ENCODE measurements at places on chromosomes 16 and 17. TPM values are rescaled to one million over a fixed set of nuclear protein-coding genes. Genes with fewer than 3 reads are reported as not detected.

The AOC3 gene
- not detected for total RNA-seq

The RAB11FIP4 gene
- total RNA-seq, result 2.5 TPM

The CLEC19A gene
- not detected for total RNA-seq

The NMRAL1 gene
- 14.5 TPM for total RNA-seq

The KRT10 gene
- total RNA-seq, result 29.7 TPM

The KRTAP2-1 gene
- total RNA-seq, result not detected

The RASD1 gene
- 0.28 TPM for total RNA-seq

The BLTP2 gene
- 58.8 TPM for total RNA-seq

DNA sequence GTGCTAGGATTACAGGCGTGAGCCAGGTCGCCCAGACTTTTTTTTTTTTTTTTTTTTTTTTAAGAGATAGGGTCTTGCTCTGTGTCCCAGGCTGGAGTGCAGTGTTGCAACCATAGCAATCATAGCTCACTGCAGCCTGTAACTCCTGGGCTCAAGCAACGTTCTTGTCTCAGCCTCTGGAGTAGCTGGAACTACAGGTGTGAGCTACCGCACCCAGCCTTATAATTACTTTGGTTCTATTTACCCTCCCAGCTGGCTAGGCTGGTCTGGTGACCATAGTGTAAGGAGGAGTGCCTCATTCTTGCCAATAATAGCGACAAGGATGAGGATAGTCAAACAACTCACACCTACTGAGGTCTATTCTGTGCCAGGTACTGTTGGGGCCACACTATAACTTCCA, 39.6 kb upstream of the USP7 start:
- H3K27ac ChIP-seq, result no peak overlapping the region
- no peak for DNase-seq
- no peaks in the 10 kb centered on the region for H3K36me3 ChIP-seq
- no peaks in the 10 kb centered on the region for H3K27me3 ChIP-seq
- H3K4me3 ChIP-seq, result no peak overlapping the region

DNA sequence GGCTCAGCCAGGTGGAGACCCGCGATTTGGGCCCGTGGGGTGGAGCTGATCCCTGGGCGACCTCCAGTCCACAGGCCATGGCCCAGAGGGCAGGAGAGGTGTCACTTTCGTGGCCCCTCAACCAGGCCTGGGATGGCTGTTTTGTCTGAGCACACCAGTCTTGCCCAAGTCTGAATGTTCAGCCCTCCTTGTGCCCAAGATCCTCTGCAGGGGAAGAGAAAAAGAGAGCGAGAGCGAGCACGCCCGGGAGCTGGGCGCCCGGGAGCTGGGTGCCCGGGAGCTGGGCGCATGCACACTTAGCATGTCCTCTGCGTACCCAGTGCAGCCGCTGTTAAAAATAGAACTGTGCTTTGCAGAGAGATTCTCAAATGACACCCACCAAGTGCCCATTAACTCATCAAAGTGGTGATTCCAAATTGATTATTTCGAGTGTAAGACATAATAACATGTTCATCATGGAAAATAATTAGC, 403.3 kb upstream of the TNRC6C start:
- no peak overlapping the region for H3K4me3 ChIP-seq
- H3K36me3 ChIP-seq, result no peaks in the 10 kb centered on the region
- no peaks in the 10 kb centered on the region for H3K4me1 ChIP-seq
- no peak overlapping the region for H3K27ac ChIP-seq
- no peak for DNase-seq

GRCh38 chr17:49707608-49708514, at the start of gene SLC35B1:
TSS of gene SLC35B1 (minus strand) at chr17:49707964. CDS start at chr17:49707833, 131 bp downstream.
- H3K27me3 ChIP-seq, result no peaks in the 10 kb centered on the region
- peak within 1 kb of the TSS; percentile 97 for H3K27ac ChIP-seq
- peak within 1 kb of the TSS; percentile 73 for H3K4me3 ChIP-seq
- peaks cover 32% of the 10 kb centered on the region for H3K36me3 ChIP-seq
- DNase-seq, result peak; percentile 100

GRCh38 chr17:1179818-1180742, at the start of gene ABR:
TSS of gene ABR (minus strand) at chr17:1179981. CDS start at chr17:1179727, 254 bp downstream.
- no peak for DNase-seq
- no peak within 1 kb of the TSS for H3K27ac ChIP-seq
- H3K36me3 ChIP-seq, result no peaks in the 10 kb centered on the region

DNA sequence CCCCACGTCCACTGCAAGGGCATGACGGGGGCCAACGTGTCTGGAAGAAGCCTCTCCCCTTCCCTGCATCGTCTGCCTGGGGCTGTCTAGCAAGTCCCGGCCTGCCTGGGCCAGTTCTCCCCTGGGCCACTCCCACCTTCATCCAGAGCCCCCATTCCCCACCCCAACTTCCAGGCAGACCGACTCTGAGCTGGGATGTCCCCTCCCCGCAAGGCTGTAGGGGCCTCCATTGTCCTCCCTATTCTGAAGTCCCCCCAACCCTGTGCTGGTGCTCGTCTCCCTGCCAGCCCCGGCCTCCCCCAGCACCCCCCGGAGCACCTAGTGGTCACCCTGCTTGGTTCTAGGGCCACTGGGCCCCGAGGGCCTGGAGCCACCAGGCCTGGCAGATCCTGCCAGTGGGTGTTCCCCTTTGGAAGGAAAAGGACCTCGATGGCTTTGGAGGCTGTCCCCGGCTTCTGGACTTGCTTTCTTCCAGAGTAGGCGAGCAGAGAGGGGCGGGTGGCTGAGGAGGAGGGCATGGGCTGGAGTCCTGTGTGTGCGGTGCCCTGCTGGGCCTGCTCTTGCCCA, 4.8 kb downstream of the GLIS2 start:
- no peak overlapping the region for H3K4me3 ChIP-seq
- DNase-seq, result no peak
- peaks cover 6% of the 10 kb centered on the region for H3K36me3 ChIP-seq
- peaks cover 24% of the 10 kb centered on the region for H3K4me1 ChIP-seq
- no peak overlapping the region for H3K27ac ChIP-seq

- H3K4me1 ChIP-seq, result no peaks in the 10 kb centered on the region
- no peak within 1 kb of the TSS for H3K27ac ChIP-seq
- H3K27me3 ChIP-seq, result peaks cover 51% of the 10 kb centered on the region
- H3K4me3 ChIP-seq, result no peak within 1 kb of the TSS
These were observed at the start of gene C16orf89 for GRCh38 chr16:5065813-5066212. TSS of gene C16orf89 (minus strand) at chr16:5065956. CDS start at chr16:5065908, 48 bp downstream.

GRCh38 chr17:79565606-79566250, 45.1 kb downstream of the RBFOX3 start:
- peaks cover 88% of the 10 kb centered on the region for H3K27me3 ChIP-seq
- H3K36me3 ChIP-seq, result no peaks in the 10 kb centered on the region
- no peaks in the 10 kb centered on the region for H3K4me1 ChIP-seq
- no peak overlapping the region for H3K27ac ChIP-seq
- no peak for DNase-seq

DNA sequence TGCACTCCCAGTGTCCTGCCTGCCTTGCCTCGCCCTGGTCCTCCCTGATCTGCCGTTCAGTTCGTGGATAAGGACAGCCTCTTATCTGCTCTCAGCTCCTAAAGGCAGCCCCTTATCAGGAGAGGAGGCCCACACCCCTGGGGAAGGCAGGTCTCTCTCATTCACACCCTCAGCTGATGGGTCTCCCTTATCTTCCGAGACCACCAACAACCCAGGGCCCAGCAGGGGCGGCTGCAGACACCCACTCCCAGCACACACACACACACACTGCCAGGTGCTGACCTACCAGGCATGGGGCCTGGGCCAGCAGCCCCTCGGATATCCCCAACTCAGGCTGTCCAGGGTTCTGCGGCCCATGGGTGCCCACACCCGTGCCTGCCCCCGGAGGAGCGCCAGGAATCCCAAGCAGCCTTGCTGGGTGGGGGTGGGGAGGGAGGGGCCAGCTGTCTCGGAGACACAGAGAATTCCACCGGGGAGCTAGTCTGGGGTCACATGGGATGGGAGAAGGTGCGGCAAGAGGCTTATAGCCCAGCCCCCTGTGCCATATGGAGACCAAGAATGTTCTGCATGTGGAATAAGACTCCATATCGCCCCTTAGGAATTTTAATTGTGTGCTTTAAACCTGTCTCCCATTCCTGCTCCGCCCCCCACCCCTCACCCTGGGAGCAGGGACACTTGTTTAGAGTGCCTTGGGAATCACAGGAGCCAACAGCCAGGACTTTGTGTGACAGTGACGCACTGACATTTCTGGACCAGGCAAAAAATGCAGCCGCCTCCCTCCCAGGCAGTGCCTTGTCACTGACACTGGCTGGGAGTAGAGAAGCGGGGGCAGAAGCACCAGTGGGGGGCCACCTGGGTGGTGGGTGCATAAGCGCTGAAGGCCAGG, 41.9 kb upstream of the EMP2 start:
- H3K27me3 ChIP-seq, result no peaks in the 10 kb centered on the region
- H3K4me3 ChIP-seq, result no peak overlapping the region
- no peak for DNase-seq
- no peaks in the 10 kb centered on the region for H3K4me1 ChIP-seq
- no peak overlapping the region for H3K27ac ChIP-seq

DNA sequence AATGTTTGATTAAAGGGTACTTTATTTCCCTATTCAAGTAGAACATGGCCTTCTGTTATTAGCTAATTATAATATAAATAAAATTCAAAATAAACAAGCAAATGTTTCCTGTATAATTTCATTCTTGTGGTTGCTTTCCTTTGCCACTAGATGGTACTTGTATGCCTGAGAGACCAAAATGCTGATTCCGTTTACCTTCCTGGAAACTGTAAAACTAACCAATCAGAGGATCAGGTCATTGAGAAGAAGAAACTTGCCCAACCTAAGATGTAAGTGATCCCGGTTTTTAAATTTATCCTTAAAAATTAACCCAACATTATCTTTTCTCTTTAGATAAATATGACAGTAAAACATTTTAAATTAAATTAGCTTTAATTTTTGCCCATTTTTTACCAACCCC, 8.1 kb upstream of the ABCA5 start:
- DNase-seq, result no peak
- H3K4me1 ChIP-seq, result no peaks in the 10 kb centered on the region
- H3K4me3 ChIP-seq, result no peak overlapping the region
- H3K27ac ChIP-seq, result no peak overlapping the region

DNA sequence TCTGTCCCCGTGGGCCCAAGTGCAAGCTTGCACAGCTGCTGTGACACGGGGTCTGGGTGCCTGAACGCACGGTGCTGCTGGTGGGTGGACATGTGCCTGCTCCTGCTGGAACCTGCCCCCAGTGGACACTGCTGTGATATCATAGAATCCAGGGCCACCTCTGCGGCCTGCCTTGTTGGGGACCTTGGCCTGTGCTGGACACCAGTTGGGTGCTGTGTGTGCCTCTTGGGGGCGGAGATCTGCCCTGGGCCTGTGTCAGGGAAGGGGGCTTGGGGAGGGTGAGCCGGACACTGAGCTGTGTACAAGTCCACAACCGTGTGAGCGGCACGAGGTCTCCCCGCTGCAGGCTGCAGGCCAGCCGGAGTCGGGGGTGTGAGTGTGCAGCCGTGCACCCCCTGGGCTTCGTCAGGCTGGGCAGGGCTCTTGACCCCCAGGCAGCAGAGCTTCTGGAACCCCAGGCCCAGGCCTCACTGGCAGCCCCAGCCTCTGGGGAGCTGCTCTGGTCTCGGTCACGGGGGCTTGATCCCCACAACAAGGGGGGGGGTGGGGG, 33.3 kb downstream of the GSE1 start:
- H3K27ac ChIP-seq, result no peak overlapping the region
- H3K27me3 ChIP-seq, result no peaks in the 10 kb centered on the region
- peaks cover 6% of the 10 kb centered on the region for H3K36me3 ChIP-seq
- no peak for DNase-seq
- no peak overlapping the region for H3K4me3 ChIP-seq
- H3K4me1 ChIP-seq, result no peaks in the 10 kb centered on the region

DNA sequence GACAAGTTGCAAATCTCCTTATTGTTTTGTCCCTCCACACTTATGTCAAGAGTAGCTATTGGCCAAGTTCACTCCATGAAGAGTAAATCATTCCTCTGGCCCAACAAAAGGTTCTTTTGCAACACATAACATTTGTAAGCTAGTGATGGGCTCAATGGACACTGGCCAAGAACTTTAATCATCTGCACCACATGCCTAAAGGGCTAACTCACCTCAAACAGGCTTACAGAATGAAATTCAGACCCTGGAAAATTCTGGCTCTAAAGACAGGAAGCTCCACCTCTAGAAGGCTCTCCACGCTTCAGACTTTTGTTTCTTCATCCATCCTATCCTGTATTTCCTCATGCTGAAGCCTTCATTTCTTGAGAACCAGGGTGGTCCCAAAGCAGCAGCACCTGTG, 10.9 kb upstream of the ANKFN1 start:
- DNase-seq, result no peak
- no peaks in the 10 kb centered on the region for H3K27me3 ChIP-seq
- H3K27ac ChIP-seq, result no peak overlapping the region
- H3K4me3 ChIP-seq, result no peak overlapping the region
- H3K36me3 ChIP-seq, result no peaks in the 10 kb centered on the region

GRCh38 chr16:81457326-81458133, 12.9 kb downstream of the CMIP start:
- peaks cover 18% of the 10 kb centered on the region for H3K36me3 ChIP-seq
- peaks cover 41% of the 10 kb centered on the region for H3K4me1 ChIP-seq
- H3K27me3 ChIP-seq, result no peaks in the 10 kb centered on the region
- no peak overlapping the region for H3K4me3 ChIP-seq
- peak overlapping the region; percentile 44 for H3K27ac ChIP-seq

- no peak for DNase-seq
- H3K36me3 ChIP-seq, result no peaks in the 10 kb centered on the region
- no peak overlapping the region for H3K4me3 ChIP-seq
These were observed 53.6 kb upstream of the ANKFN1 start for GRCh38 chr17:56099649-56100048.

- no peak for DNase-seq
- H3K27me3 ChIP-seq, result no peaks in the 10 kb centered on the region
- no peak overlapping the region for H3K27ac ChIP-seq
- no peaks in the 10 kb centered on the region for H3K4me1 ChIP-seq
These were observed 20.8 kb downstream of the GINS2 start for GRCh38 chr16:85667841-85668413.

DNA sequence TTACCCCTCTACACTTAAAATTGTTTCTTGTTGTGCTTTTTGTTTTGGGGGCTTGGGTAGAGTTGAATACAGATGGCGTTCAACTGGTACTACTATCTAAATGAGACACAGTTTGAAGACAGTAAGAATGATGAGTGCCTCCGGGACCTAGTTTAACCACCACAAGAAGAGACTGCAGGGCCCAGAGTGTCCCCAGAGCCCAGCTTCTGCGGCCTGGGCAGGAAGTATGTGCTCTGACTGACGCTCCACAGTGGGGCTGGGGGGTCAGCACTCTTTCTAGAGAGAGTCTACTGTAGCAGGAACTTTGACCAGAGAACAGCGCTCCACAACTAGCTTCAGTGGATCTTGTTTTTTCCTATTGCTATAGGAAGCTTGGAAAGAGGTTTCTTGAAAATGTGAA, 174.0 kb downstream of the VPS53 start:
- no peaks in the 10 kb centered on the region for H3K4me1 ChIP-seq
- no peak for DNase-seq
- H3K27ac ChIP-seq, result no peak overlapping the region
- peaks cover 18% of the 10 kb centered on the region for H3K36me3 ChIP-seq
- H3K4me3 ChIP-seq, result no peak overlapping the region

DNA sequence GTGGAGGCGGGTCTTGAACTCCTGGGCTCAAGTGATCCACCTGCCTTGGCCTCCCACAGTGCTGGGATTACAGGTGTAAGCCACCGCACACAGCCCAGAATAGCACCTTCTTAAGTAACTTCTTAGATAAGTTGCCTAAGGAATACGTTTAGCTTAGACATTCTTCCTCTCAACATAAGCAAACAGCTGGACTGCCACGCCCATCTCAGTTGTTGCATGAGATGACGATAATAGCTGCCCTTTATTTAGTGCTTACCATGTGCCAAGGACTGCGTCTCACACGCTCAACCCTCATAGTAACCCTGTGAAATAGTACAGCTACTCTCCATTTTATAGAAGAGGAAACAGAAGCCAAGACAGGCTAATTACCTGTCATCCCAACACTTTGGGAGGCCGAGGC, 11.8 kb downstream of the HASPIN start:
- H3K27ac ChIP-seq, result no peak overlapping the region
- no peaks in the 10 kb centered on the region for H3K27me3 ChIP-seq
- no peak overlapping the region for H3K4me3 ChIP-seq
- H3K36me3 ChIP-seq, result no peaks in the 10 kb centered on the region
- no peak for DNase-seq
- peaks cover 31% of the 10 kb centered on the region for H3K4me1 ChIP-seq

All from SJSA1 (cell line).